Aorta (tissue), 5 donors: ENCODE measurements at places on chromosomes 3 and 15. TPM values are rescaled to one million over a fixed set of nuclear protein-coding genes. Genes with fewer than 3 reads are reported as not detected.

The TLR9 gene
- 0.42 TPM for total RNA-seq

DNA sequence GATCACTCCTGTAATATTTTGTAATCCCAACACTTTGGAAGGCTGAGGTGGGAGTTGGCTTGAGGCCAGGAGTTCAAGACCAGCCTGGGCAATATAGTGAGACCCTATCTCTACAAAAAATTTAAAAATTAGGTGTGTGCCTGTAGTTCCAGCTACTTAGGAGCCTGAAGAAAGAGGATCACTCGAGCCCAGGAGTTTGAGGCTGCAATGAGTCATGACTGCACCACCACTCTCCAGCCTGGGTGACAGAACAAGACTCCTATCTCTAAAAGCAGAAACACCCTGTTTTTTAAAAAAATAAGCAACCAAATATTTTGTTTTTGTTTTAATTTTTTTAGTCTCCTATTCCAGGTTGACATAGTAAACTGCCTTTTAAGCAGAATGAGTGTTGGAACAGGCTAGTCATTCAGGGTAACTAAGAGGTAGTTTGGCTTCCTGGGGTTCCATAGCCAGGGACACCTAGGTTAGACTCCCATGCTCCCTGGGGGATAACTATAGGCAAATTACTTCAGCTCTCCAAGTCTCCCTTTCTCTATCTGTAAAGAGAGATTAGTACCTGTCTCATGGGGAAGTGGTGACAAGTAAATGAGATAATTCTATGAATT, 114.6 kb upstream of the C15orf61 start:
- DNase-seq, result no peak
- no peaks in the 10 kb centered on the region for H3K4me1 ChIP-seq
- H3K27ac ChIP-seq, result no peak overlapping the region
- no peaks in the 10 kb centered on the region for H3K36me3 ChIP-seq
- H3K4me3 ChIP-seq, result no peak overlapping the region

DNA sequence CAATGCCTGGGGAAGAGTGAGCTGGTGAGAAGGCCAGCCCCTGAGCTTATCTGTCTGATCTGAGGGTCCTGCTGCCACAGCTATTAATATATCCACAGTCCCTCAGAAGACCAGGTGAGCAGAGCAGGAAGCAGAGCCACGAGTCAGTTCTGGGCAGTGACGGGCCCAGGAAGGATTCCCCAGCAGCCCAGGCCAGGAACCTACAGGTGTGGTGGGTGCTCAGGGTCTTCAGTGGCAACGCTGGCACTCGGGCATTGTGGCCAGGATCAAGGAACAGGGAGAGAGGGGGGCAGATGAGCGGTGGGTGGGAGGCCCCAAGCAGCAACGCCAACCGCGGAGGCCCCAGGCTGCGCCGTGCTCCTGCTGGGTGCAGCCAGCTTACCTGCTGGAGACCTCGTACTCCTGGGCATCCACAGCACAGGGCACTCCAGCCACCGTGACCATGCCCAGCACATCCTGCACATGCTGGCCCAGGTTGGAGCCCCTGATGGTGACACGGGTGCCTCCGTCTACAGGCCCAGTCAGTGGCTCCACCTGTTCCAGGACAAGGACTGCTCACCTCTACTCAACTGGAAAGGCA, 12.3 kb downstream of the PLXNB1 start:
- no peaks in the 10 kb centered on the region for H3K4me1 ChIP-seq
- peaks cover 9% of the 10 kb centered on the region for H3K36me3 ChIP-seq
- DNase-seq, result no peak
- no peak overlapping the region for H3K27ac ChIP-seq
- H3K4me3 ChIP-seq, result no peak overlapping the region

- no peak overlapping the region for H3K27ac ChIP-seq
- H3K4me1 ChIP-seq, result no peaks in the 10 kb centered on the region
- DNase-seq, result no peak
- H3K27me3 ChIP-seq, result no peaks in the 10 kb centered on the region
- no peaks in the 10 kb centered on the region for H3K36me3 ChIP-seq
Observed at GRCh38 chr15:65033659-65034269, 4.3 kb upstream of the MTFMT start.

DNA sequence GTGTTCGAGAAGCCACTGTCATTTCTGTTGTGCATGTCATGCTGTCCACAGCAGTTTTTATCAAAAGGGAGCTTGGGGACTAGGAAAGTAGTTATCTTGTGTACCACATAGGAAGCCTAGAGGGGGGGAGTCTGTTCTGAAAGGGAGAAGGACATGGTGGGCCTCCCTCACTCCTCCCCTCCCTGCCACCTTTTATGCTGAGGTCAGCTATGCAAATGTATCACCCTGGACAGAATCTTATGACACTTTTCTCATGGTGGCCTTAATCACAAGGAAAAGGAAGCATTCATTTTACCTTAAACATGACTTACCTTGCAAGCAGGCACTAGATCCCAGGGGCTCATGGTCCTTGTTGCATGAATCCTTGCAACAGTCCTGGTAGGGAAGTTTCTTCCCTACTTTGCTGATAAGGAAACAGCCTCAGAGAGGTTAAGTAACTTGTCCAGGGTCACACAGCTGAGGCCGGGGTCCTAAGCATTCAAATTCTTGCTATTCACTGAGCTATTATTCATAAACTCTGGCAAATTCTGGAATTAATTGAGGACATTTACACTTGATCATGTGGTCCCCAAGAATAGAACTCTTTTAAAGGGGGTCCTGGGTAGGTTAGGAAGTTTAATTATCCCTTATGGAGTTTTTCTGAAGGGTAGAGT, 81.1 kb upstream of the SLC6A1 start:
- DNase-seq, result no peak
- H3K4me3 ChIP-seq, result no peak overlapping the region
- no peak overlapping the region for H3K27ac ChIP-seq
- H3K27me3 ChIP-seq, result no peaks in the 10 kb centered on the region

- no peaks in the 10 kb centered on the region for H3K27me3 ChIP-seq
- no peak for DNase-seq
- H3K27ac ChIP-seq, result no peak overlapping the region
- no peaks in the 10 kb centered on the region for H3K4me1 ChIP-seq
Observed at GRCh38 chr3:103918336-103918735, 1448.4 kb upstream of the ALCAM start.

The ABHD14A gene
- total RNA-seq, result 16.0 TPM

The CDHR4 gene
- 1.1 TPM for total RNA-seq

DNA sequence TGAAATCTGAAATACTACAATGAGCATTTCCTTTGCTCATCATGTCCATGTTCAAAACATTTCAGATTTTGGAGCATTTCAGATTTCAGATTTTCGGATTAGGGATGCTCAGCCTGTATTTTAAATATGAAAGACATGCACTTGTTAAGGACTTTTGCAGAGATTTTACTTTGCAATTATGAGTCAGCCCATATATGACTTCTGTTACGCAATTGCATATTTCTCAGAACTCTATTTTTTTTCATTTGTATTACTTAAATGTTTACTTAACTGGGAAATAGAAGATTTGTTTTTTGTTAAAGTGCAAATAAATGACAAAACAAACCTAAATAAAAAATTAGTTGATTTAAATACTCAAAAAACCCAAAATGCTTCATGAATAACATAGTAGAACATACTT, 376.2 kb downstream of the ZBTB20 start:
- H3K4me1 ChIP-seq, result no peaks in the 10 kb centered on the region
- H3K4me3 ChIP-seq, result no peak overlapping the region
- H3K36me3 ChIP-seq, result no peaks in the 10 kb centered on the region
- DNase-seq, result no peak
- H3K27ac ChIP-seq, result no peak overlapping the region

The C3orf22 gene
- not detected for total RNA-seq

The IL17RE gene
- 11.0 TPM for total RNA-seq

DNA sequence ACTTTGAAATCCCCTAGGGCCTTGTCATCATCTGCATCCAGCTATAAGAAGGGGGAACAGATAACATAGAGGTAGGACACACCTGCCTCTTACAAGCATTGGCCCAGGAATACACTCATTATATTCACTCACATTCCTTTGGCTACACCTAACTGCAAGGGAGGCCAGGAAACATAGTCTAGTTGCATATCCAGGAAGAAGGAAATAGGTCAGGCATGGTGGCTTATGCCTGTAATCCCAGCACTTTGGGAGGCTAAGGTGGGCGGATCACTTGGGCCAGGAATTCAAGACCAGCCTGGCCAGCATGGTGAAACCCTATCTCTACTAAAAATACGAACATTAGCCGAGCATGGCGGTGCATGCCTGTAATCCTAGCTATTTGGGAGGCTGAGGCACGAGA, 48.8 kb downstream of the GTPBP8 start:
- no peaks in the 10 kb centered on the region for H3K4me1 ChIP-seq
- no peak for DNase-seq
- H3K27me3 ChIP-seq, result no peaks in the 10 kb centered on the region

The GNB5 gene
- 26.6 TPM for total RNA-seq

DNA sequence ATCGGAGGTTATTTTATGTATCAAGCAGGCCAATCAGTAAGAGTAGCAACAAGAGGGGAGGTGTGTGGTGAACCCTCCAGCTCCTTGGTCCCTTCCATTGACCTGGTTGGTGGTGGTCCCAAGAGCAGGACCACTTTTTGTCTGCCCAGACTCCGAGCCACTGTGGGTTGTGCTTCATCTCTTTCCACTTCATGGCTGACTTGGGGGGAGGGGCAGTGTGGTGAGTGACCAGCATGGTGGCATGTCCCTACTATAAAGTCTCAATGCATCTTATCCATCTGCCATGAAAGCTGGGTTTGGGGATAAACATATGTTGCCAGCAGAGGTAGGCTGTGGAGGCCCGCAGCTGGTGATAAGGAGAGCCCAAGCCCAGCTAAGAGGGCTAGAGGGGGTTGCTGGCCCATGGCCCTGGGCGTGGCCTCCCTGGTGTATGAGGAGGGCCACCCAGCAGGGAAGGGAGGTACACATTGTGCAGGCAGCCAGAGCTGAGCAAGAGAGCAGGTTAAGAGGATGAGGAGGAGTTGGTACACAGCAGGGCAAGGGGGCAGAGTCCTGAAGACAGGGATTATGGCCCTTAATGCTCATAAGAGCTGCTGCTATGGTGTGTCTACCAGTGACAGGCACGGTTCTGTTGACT, 7.0 kb downstream of the AEN start:
- peaks cover 4% of the 10 kb centered on the region for H3K36me3 ChIP-seq
- no peak for DNase-seq
- H3K27ac ChIP-seq, result no peak overlapping the region
- H3K4me1 ChIP-seq, result no peaks in the 10 kb centered on the region
- H3K27me3 ChIP-seq, result no peaks in the 10 kb centered on the region

GRCh38 chr3:108091498-108092250, 843 bp upstream of the CD47 start:
- H3K36me3 ChIP-seq, result no peaks in the 10 kb centered on the region
- no peaks in the 10 kb centered on the region for H3K27me3 ChIP-seq
- H3K4me3 ChIP-seq, result peak overlapping the region; percentile 73
- DNase-seq, result no peak
- H3K4me1 ChIP-seq, result no peaks in the 10 kb centered on the region

- H3K4me1 ChIP-seq, result peaks cover 5% of the 10 kb centered on the region
- no peak overlapping the region for H3K4me3 ChIP-seq
- no peaks in the 10 kb centered on the region for H3K36me3 ChIP-seq
- H3K27me3 ChIP-seq, result no peaks in the 10 kb centered on the region
- DNase-seq, result no peak
- H3K27ac ChIP-seq, result no peak overlapping the region
Observed at GRCh38 chr3:188959013-188959412, 212.8 kb upstream of the TPRG1 start.

DNA sequence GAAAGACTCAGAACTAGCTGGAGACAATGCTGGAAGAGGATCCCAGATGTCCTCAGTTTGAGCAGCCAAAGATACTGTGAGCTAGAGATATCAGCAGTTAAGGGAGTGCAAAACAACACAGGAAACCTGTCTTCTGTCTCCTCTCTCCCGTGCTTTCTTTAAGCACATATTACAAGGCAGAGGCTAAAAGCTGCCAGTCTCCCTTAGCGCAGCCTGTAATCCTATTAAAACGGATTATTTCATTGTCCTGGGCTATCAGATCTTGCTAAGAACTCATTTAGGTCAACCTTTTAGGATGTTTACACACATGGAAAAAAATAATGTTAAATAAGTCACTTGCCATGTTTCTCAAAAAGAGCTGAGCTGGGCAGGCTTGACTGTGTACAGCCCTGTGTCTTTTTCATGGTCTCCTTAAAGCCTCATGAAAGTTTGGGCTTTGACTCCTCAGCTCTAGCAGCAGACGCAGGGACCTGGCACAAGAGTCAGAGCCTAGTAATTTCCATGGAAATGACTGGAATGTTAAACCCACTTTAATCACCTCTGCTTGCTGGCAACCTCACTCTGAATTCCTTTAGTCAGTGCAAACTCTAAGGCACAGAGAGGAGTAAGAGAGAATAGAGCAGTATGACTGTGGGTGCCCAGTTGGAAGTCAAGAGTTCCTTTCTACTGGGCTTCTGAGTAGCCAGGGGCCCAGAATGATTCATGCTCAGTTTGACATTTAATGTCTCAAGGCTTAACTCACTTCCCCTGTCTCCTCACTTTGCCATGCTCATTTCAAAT, 491.9 kb downstream of the NTRK3 start:
- no peaks in the 10 kb centered on the region for H3K4me1 ChIP-seq
- H3K4me3 ChIP-seq, result no peak overlapping the region
- H3K36me3 ChIP-seq, result no peaks in the 10 kb centered on the region
- H3K27me3 ChIP-seq, result no peaks in the 10 kb centered on the region
- no peak for DNase-seq
- no peak overlapping the region for H3K27ac ChIP-seq

DNA sequence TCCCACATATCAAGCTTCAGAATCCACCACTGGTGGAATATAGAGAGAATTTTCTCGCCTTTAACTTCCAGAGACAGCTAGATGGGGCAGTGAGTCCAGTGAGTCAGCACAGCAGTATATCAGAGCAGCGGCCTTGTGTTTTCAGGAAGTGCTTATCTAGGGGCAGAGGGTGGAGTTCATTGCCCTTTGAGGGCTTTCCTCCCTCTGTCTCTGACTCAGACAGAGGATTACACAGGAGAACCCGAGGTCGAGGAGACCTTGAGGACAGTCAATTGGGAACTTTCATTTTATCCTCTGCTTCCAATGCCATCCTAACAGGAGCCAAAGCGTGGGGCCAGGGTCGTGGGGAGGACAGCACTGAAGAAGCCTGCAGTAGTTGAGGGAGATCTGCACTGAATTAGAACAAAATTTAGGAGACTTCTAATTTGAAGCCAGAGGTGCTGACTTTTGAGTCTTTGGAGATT, 109.6 kb upstream of the UMPS start:
- H3K27me3 ChIP-seq, result no peaks in the 10 kb centered on the region
- no peak for DNase-seq
- peaks cover 2% of the 10 kb centered on the region for H3K4me1 ChIP-seq
- H3K4me3 ChIP-seq, result no peak overlapping the region
- no peak overlapping the region for H3K27ac ChIP-seq

- no peaks in the 10 kb centered on the region for H3K27me3 ChIP-seq
- no peak overlapping the region for H3K27ac ChIP-seq
- no peak overlapping the region for H3K4me3 ChIP-seq
- no peaks in the 10 kb centered on the region for H3K36me3 ChIP-seq
- DNase-seq, result no peak
- no peaks in the 10 kb centered on the region for H3K4me1 ChIP-seq
Observed at GRCh38 chr3:77475507-77475906, 435.6 kb downstream of the ROBO2 start.
